ENCODE measurements at places on chromosomes 4 and X.

DNA sequence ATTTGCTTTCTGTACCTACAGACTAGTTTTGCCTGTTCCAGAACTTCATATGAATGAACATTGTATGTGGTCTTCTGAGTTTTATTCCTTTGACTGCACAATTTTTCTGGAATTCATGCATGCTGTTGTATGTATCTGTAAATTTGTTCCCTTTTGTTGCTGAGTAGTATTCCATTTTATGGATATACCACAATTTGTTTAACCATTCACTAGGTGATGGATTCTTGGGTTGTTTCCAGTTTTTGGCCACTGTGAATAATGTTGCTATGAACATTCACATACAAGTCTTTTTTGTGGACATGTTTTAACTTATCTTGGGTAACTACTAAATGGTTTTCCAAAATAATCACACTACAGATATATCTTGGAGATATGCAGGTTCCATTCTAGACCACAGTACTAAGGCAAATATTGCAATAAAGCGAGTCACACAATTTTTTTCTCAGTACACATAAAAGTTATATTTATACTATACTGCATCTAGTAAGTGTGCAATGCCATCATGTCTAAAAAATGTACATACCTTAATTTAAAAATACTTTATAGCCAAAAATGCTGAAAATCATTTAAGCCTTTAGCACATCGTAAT lies 58.7 kb downstream of the TSPAN5 start:
- H3K27me3 ChIP-seq, result no peaks in the 10 kb centered on the region
- no peaks in the 10 kb centered on the region for H3K4me1 ChIP-seq
- H3K4me3 ChIP-seq, result no peak overlapping the region
- H3K27ac ChIP-seq, result no peak overlapping the region

GRCh38 chr4:2059726-2060602 lies 837 bp downstream of the NAT8L start:
- no peak for DNase-seq
- H3K4me1 ChIP-seq, result no peaks in the 10 kb centered on the region
- no peaks in the 10 kb centered on the region for H3K36me3 ChIP-seq

DNA sequence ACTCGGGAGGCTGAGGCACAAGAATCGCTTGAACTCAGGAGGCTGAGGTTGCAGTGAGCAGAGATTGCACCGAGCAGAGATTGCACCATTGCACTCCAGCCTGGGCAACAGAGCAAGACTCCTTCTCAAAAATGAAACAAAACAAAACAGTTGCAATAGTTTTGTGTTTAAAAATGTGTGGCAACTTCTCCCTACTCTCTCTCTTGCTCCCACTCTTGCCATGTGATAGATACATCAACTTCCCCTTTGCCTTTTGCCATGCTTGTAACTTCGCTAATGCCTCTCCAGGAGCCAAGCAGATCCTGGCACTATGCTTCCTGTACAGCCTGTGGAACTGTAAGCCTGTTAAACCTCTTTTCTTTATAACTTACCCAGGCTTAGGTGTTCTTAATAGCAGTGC lies 52.5 kb upstream of the INTU start:
- no peaks in the 10 kb centered on the region for H3K27me3 ChIP-seq
- H3K4me1 ChIP-seq, result no peaks in the 10 kb centered on the region
- H3K36me3 ChIP-seq, result no peaks in the 10 kb centered on the region

GRCh38 chrX:155434906-155435743 lies 23.3 kb downstream of the F8A3 start:
- no peaks in the 10 kb centered on the region for H3K27me3 ChIP-seq
- no peaks in the 10 kb centered on the region for H3K36me3 ChIP-seq
- H3K27ac ChIP-seq, result no peak overlapping the region
- DNase-seq, result no peak
- H3K4me3 ChIP-seq, result no peak overlapping the region

- no peaks in the 10 kb centered on the region for H3K27me3 ChIP-seq
- no peaks in the 10 kb centered on the region for H3K4me1 ChIP-seq
- no peak overlapping the region for H3K4me3 ChIP-seq
- H3K36me3 ChIP-seq, result no peaks in the 10 kb centered on the region
- no peak for DNase-seq
Measured at GRCh38 chr4:72587334-72587733, 18.3 kb upstream of the ADAMTS3 start.

GRCh38 chr4:2809610-2810180 lies 16.8 kb downstream of the SH3BP2 start:
- H3K4me3 ChIP-seq, result no peak overlapping the region
- peaks cover 22% of the 10 kb centered on the region for H3K4me1 ChIP-seq
- DNase-seq, result no peak
- no peaks in the 10 kb centered on the region for H3K36me3 ChIP-seq
- H3K27me3 ChIP-seq, result no peaks in the 10 kb centered on the region

- no peaks in the 10 kb centered on the region for H3K36me3 ChIP-seq
- H3K4me1 ChIP-seq, result no peaks in the 10 kb centered on the region
- H3K27me3 ChIP-seq, result no peaks in the 10 kb centered on the region
- no peak overlapping the region for H3K4me3 ChIP-seq
- no peak overlapping the region for H3K27ac ChIP-seq
Measured at GRCh38 chrX:11386001-11386523, 92.8 kb downstream of the AMELX start.

GRCh38 chr4:74166135-74166534 lies 8.2 kb downstream of the MTHFD2L start:
- no peaks in the 10 kb centered on the region for H3K4me1 ChIP-seq
- DNase-seq, result no peak
- no peak overlapping the region for H3K27ac ChIP-seq
- no peaks in the 10 kb centered on the region for H3K36me3 ChIP-seq
- H3K27me3 ChIP-seq, result no peaks in the 10 kb centered on the region

GRCh38 chrX:21948897-21949578 lies 8.5 kb downstream of the SMS start:
- no peaks in the 10 kb centered on the region for H3K27me3 ChIP-seq
- H3K4me1 ChIP-seq, result no peaks in the 10 kb centered on the region
- no peak for DNase-seq
- H3K27ac ChIP-seq, result no peak overlapping the region
- no peak overlapping the region for H3K4me3 ChIP-seq

DNA sequence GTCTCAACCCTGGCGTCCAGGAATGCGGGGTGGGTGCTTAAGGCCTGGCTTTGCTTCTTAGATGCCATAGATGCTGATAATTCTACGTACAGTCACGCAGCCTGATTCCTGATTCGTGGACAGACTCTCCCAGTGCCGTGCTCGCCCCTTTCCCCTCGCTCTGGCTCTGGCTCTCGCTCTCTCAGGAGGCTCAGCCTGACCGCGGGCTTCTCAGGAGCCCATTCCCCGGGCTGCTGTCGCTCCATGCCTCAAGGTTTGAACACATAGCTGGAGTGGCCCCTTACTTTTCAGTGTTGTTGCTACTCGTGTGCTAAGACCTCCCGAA lies 59.2 kb upstream of the ZC4H2 start:
- H3K4me3 ChIP-seq, result peak overlapping the region; percentile 50
- H3K4me1 ChIP-seq, result no peaks in the 10 kb centered on the region
- peak overlapping the region; percentile 85 for H3K27ac ChIP-seq
- no peaks in the 10 kb centered on the region for H3K36me3 ChIP-seq

DNA sequence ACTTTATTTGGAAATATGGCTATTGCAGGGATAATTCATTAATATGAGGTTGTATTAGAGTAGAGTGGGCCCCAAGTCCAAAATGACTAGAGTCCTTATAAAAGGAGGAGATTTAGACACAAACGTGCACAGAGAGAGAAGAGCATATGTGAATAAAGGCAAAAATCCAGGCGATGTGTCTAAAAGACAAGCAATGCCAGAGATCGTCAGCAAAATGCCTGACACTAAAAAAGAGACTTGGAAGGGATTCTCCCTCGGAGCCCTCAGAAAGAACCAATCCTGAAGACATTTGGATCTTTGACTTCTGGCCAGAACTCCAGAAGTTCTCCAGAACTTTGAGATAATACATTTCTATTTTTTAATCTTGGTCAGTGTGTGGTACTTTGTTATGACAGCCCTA lies 472.1 kb downstream of the NLGN4X start:
- no peaks in the 10 kb centered on the region for H3K36me3 ChIP-seq
- no peaks in the 10 kb centered on the region for H3K27me3 ChIP-seq
- no peak overlapping the region for H3K27ac ChIP-seq
- no peak overlapping the region for H3K4me3 ChIP-seq
- no peaks in the 10 kb centered on the region for H3K4me1 ChIP-seq
